ENCODE measurements at places on chromosomes 2 and 18.

- no peak for DNase-seq
These were observed 40.3 kb downstream of the PLA2R1 start for GRCh38 chr2:160022162-160022561.

GRCh38 chr18:44584900-44585299 lies 95.8 kb upstream of the SETBP1 start:
- DNase-seq = no peak

- no peak for DNase-seq
These were observed 653 bp upstream of the ABI2 start for GRCh38 chr2:203327582-203327900.

GRCh38 chr2:100188326-100188725 lies 45.9 kb upstream of the AFF3 start:
- no peak for DNase-seq

- no peak for DNase-seq
These were observed 133.6 kb downstream of the TPO start for GRCh38 chr2:1546901-1547300.

- DNase-seq = no peak
These were observed 7.8 kb upstream of the IL1R2 start for GRCh38 chr2:101983928-101984327.

DNA sequence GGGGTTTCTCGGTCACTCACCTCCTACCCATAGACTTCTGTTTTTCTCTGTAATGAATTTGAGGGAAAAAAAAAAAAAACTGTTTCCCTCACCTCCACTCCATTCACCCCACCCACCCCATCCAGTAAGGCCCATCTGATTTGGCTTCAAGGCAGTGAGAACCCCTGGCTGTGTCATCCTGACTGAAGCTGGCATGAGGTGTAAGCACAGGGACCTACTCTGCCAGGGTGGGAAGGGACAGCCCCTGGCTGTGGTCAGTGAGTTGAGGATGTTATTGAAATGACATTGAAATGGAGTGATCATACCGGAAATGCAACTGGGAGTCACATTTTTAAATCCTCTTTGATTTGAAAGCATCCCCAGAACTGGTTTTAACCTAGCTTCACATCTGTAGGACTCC lies 19.1 kb upstream of the BCL2L11 start:
- no peak for DNase-seq

DNA sequence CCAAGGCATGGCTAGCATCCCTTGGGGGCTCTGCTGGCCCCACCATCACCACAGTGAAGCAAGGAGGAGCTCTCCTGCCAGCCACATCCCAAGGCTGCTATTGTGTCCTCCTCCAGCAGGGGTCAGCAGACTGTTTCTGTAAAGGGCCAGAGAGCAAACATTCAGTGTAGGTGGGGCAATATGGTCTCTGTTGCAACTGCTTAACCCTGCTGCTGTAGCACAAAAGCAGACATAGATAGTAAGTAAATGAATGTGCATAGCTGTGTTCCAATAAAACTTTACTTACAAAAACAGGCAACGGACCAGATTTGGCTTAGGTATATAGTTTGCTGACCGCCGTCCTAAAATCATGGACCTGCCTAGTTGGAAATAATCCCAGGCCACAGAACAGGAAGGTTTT lies 36.4 kb upstream of the ZBTB7C start:
- no peak for DNase-seq

- DNase-seq = no peak
These were observed 42.3 kb upstream of the LPIN2 start for GRCh38 chr18:3055186-3055728.

- no peak for DNase-seq
These were observed 19.4 kb downstream of the MMADHC start for GRCh38 chr2:149568138-149568537.

DNA sequence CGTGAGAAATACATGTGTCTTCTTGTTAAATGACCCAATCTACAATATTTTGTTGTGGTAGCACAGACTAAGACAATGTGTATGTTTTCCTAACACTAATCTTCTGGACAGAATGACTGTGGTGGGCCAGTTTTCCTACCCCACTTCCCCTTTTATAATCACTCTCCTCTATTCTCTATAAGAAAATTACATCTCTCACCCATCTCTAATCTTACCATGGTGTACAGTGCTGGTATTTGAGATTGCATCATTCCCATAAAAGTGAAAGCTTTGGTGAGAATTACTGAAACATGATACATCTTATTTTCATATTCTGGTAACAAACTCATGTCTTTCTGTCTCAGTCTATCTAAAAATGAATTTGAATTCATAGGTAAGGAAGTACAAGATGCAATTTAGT lies 40.5 kb downstream of the CAVIN2 start:
- DNase-seq = no peak

Data from activated CD8-positive, alpha-beta memory T cell treated with anti-CD3 and anti-CD28 coated beads for 1 hour (primary cell).